ENCODE measurements at places on chromosomes 12 and 14.

- no peak for DNase-seq
These were observed 61.0 kb downstream of the DIO2 start for GRCh38 chr14:80150301-80150700.

DNA sequence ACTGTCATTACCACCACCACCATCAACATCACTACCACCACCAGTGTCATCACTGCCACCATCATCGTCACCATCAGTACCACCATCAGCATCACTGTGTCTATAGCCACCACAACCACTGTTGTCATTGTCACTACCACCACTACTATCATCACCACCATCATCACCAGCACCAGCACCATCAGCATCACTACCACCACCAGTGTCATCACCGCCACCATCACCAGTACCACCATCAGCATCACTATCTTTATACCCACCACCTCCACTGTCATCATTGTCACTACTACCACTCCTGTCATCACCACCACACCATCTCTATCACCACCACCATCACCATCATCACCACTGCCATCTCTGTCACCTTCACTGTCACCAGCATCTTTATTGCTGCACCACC is 60.6 kb downstream of the BEGAIN start:
- no peak for DNase-seq

GRCh38 chr14:64880221-64881121 is 764 bp upstream of the SPTB start:
- DNase-seq, result peak; percentile 30

DNA sequence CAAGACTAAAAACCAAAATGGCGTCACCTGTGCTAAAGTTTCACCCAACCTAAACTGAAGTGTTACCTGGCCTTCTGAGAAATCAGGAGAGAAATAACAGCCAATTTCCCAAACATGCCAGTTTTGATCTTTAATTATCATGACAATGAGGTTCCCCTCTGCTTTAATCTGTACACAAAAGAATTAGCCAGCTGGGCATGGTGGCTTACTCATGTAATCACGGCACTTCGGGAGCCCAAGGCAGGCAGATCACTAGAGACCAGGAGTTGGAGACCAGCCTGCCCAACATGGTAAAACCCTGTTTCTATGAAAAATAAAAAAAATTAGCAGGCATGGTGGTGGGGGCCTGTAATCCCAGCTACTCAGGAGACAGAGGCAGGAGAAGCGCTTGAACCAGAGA is 4.9 kb downstream of the HEATR4 start:
- DNase-seq, result no peak

DNA sequence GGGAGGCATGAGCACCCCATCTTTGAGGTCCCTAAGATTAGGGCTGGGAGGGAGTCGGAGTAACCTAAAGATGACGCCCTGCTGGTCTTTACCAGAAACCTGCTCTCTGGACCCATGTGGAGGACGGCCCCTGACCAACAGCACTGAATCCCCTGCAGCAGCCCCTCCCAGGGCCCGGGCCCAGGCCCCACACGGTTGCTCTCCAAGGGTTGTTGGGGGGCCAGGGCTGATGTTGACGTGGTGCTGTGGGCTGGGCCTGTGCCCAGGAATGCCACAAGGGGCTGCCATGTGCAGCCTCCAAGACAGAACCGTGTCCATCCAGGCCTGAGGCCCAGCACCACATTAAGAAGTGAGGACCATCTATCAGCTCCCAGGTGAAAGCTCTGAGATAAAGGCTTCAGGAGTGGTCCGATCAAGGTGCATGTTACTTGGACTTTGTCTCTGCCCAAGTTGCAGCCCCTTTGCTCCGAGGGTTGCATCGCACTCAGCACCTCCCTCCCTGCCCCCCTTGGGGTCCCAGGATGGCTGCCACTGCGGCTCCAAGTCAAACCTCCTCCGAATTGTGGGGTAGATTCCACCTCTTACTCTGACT is 29.6 kb downstream of the LRCOL1 start:
- DNase-seq, result no peak

- DNase-seq, result no peak
These were observed 8.2 kb downstream of the GNPNAT1 start for GRCh38 chr14:52783206-52783605.

GRCh38 chr12:26276709-26277108 is 81.3 kb downstream of the SSPN start:
- no peak for DNase-seq

GRCh38 chr14:38608244-38608643 is 352.4 kb upstream of the CLEC14A start:
- DNase-seq, result no peak

GRCh38 chr12:47066278-47067025 is 13.0 kb upstream of the PCED1B start:
- DNase-seq, result no peak

- DNase-seq, result peak; percentile 79
These were observed 54.4 kb upstream of the BTG1 start for GRCh38 chr12:92199819-92200576.

- no peak for DNase-seq
These were observed 17.9 kb downstream of the WASHC3 start for GRCh38 chr12:102043928-102044327.

DNA sequence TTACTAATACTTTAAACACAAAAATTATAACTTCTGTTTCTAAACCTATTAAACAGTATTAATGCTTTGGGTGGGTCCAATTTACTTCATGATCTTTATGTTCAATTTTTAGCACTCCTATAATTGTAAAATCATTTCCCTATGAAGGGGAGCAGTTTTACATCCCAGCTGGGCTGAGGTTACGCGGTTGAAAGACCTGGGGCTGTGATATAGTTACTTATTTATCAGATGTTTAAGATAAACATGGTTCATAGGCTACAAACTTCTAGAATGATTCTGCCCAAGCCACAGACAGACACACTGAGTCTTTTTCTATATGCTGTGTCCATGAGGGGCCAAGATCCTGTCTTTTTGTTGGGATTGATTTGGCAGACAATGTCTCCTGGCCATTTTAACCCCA is 44.4 kb downstream of the DYRK2 start:
- no peak for DNase-seq

GRCh38 chr14:23910101-23910875 is 43.3 kb upstream of the DHRS4 start:
- DNase-seq, result no peak

DNA sequence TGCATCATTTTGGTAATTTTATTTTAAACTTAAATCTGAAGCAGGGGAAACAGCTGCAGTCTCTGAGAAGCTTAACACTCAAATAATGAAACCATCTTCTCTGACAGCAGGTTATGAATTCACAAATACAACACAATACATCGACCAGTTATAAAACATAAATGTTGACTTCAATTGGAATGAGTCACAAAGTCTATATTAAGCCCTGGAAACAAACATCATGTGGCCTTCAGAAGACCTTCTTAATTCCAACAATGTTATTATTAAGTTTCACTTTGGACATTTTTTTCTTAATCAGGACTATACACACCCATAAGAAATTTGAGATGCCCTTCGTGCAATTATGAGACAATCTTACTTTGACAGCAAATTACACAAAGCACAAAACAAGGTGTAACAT is 68.9 kb downstream of the CEP128 start:
- DNase-seq, result no peak

GRCh38 chr12:673849-674248 is 10.6 kb upstream of the NINJ2 start:
- no peak for DNase-seq

DNA sequence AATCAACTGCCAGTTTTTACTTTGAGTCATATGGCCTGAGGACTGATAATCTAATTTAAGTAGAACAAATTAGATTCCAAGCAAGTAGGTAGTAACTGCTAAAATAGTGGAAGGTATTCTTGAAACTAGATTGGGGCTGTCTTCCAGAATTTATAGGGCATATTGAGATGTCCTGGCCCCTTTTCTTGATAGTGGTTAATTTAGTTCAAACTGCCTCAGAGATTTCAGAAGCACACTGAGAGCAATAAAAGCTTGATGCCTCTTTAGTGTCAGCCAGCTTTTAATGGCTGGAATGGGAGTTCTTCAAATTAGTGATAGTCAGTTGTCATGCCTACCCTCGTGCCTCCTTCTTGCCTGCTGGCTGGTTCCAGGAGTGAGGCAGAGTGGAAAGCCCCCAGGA is 120.5 kb downstream of the AKAP6 start:
- DNase-seq, result no peak

DNA sequence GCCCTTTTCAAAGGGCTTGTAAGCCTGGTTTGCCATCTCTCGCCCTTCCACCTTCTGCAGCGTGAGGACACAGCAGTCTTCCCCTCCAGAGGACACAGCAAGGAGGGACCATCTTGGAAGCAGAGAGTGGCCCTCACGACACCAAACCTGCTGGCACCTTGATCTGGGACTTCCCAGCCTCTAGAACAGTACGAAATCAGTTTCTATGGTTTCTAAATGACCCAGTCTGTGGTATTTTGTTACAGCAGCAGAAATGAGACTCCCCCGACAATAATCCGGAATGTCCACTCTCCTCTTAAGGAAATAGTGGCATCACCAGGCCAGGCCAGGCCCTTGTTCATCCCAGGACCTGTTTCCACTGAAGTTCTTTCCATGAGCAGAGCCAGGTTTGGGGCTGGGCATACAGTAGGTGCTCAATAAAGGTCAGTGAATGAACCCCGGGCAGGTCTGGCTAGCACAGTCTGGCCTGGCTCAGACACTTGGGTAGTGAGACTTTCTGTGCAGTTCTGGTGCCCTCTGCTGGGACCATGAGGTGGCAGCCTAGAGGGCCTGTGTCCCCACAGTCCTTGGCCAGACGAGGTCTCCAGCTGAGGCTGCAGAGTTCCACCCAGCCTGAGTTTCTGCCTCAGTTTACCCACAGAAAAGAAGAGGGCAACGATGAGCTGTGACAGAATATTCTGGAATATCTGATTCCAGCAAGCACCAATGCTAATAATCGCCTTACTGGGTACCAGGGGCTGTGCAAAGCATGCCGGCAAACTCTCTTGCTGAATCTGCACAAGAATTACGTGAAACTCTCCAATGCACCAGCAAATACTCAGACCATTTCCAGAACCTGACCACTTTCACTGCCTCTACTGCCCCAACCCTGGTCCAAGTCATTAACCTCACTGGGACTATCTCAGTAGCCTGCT is 14.0 kb downstream of the ABCB9 start:
- no peak for DNase-seq

DNA sequence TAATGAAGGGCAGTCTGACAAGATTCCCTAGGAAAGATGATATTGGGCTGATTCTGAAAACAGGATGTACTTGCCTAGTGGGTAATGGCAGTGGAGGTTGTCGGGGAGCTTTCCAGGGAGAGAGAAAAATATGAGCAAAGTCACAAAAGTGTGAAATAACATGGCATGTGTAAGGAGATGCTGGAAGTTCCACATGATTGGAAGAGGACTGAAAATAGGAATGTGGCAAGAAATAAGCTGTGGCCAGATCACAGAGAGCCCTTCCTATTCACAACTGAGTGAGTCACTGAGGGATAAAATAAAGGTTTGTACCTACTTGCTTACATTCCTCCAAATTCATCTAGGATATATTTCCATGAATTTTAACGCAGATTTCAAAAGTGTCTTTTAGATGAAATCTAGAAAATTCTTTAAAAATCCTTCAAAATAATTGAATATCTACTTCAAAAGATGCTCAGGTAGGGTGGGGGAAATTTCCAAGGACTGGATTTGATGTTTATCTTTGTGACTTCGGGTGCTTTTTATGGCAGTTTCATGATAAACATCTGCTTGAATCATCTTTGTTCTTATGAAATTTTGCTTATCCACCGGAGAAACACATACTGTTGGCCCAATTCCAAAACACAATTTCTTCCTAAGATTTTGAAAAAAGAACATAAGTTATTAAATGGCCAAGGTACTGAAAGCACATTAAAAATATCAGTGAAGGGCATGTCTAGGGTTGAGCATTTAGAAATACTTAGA is 36.3 kb upstream of the SLC2A13 start:
- no peak for DNase-seq

DNA sequence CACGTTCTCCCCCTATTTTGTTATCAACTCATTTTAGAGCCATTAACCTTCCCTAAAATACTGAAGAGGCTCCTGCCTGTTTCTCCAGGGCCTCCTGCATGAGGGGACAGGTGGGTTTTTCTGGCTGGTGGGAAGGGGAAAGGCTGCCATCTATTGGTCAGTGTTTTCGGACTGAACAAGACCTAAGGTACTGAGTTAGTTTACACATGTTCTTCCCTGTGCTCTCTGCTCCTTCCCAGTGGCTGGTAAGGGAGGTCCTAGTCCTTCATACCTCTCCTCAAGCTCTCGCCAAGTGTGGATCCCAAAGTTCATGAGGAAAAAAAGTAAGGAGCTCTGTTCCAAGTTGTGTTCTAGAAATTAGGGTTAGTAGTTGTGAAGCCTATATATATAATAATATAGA is 357.5 kb downstream of the FSCB start:
- no peak for DNase-seq

GRCh38 chr14:91371011-91371989 is 46.3 kb downstream of the CCDC88C start:
- no peak for DNase-seq

DNA sequence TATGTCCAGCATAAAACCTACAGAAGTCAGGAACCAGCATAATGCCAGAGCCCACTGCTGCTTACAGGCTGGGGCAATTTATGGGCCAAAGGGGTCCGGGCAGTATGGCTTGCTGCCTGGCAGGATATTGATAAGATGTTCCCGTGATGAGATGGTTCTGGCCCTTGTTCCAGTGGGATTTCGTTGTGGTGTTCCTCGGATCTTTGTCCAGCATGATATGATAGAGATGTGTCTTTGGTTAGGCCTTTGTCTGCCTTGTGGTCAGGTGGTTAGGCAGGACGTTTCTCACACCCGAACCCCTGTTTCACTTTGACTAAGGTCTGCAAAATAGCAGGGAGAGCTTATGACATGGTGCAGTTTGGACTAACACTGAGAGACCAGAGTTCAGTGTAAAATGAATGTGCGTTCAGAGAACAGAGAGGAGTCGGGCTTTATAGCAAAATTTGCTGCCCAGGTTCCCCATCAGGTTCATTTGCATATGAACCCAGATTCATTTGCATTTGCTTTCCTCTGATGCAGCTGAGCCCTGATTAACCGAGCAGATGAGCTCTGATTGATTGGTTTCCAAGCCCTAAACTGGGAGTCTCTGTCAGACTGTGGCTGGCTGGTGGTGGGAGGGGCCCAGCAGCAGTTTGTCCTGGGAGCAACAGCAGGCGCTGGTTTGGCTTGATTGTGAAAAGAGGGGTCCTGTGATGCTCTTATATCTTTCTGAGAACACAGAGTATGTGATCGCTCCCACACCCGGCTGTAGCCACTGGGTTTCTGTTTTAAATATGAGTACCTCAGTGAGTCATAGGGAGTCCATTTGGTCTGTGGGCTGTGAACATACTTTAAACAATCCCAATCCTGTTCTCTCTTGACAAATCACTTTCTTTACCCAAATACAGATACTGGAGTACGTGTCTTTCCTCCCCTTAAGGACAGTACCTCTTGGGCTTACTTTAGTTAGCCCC is 156.3 kb upstream of the PZP start:
- no peak for DNase-seq

DNA sequence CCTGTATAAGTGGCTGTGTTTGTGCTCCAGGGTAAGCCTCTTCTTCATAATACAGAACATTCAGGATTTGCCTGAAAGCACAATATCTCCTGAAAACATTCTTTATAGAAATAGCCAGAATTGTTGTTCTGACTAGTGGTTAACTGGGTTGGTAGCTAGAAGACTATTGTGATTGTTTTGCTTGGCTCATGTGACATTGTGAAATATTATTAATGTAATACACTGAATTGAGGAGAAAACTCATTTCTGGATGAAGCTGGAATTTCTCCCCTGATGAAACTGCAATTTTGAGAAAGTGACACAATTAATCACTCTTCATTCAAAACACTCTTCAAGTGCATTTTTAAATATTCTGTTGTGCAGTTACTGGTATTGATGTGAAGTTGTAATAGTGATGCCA is 172.3 kb upstream of the PTPRQ start:
- DNase-seq, result no peak
